NCI-H1092 (cell line): ENCODE measurements at places on chromosomes 4 and X.

GRCh38 chrX:117995378-117995777 is 121.2 kb downstream of the KLHL13 start:
- DNase-seq, result no peak

- DNase-seq, result no peak
These were observed 5.5 kb upstream of the PAK3 start for GRCh38 chrX:111090458-111090857.

DNA sequence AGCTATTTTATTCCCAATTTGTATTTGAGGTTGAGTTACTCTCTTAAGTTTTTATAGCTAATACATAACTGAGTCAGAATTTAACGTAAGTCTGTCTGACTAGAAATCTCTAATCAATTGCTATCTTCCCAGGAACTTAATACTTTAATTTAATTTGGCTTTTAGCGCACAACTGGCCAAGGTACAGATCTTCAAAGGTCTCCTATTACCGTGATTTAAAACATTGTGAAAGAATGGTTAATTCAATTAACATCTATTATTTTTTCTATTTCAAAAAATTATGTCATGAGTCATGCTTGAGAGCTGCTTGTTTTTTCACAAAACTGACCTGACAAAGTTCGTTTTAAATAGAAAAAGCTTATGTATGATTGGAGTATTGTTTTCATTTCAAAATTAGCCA is 22.0 kb upstream of the PLA2G12A start:
- DNase-seq, result no peak

- no peak for DNase-seq
These were observed 239.7 kb upstream of the AGA start for GRCh38 chr4:177681902-177682301.

- no peak for DNase-seq
These were observed 100.5 kb downstream of the NAA11 start for GRCh38 chr4:79225360-79225759.

DNA sequence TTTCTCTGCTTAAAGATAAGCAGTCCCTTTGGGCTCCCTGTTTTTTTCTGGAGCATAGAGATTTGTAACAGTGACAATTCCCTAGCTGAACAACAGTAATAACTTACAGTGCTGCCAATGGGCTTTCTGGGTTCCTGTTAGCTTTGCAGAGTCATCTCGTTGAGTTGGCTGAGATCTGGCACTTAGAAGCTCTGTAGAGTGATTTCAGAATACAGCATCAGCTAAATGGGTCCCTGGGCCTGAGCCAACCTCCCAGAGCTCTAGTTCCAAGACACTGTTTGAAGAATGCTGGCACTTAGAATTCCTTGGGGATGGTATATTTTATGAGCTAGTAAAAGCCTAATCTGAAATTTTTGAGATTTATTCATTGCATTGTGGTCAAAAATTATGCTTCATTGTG is 43.5 kb upstream of the SERTM2 start:
- no peak for DNase-seq

DNA sequence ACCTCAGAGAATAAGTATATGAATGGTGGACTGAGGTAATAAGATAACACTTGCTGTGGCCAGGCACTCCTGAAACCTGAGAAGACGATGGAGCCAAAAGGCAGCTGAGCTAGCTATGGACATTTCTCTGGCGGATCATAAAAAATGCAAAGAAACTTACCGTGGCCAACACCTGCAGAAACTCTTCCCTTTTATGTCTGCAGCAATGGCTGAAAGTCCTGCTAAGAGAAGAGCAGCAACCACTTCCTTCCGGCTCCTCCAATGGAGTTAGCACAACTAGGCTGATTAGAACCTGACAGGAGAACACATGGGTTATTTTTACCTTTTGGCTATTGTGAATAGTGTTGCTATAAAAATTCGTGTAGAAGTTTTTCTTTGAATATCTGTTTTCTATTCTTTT is 76.0 kb upstream of the MAGEB16 start:
- DNase-seq, result no peak

GRCh38 chr4:10063544-10064300 is 42.4 kb upstream of the SLC2A9 start:
- peak; percentile 42 for DNase-seq

GRCh38 chrX:19005909-19006308 is 22.0 kb upstream of the PHKA2 start:
- no peak for DNase-seq

DNA sequence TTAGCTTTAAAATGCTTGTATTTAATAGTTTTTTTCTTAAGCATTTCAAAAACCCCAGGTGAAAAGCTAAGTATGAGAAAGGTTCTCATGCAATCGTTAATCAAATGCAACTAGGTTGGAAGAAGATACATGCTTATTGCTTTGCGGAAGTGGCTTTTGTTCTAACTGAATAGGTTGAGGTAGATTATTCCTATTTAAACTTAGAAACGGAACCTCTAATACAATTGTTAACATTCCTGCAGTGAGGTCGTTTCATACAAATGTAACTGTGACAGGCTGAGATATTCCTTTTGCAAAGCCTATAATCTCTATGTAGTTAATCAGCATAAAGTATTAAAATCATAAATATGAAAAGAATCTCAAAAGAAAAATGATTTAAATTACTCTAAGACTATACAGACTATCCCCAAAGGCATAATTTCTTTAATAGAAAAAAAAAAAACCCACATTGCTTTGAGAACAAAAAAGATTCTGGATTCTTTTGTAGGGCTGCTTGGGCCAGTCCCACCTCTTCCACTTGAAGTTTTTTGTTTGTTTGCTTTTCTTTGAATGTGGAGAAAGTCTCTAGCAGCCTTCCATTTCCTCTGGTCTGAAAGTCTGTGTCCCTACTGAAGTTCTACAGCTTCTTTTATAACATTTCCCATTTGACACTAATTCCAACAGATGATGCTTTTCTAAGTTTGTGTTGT is 25.6 kb upstream of the SORBS2 start:
- no peak for DNase-seq

GRCh38 chr4:89056953-89057398 is at the start of gene FAM13A:
Gene FAM13A, minus strand, starts transcription at chr4:89057185. Its CDS starts 221 bp downstream, at chr4:89056964.
- peak; percentile 79 for DNase-seq

GRCh38 chr4:118398226-118399090 is 45.7 kb upstream of the PRSS12 start:
- no peak for DNase-seq

DNA sequence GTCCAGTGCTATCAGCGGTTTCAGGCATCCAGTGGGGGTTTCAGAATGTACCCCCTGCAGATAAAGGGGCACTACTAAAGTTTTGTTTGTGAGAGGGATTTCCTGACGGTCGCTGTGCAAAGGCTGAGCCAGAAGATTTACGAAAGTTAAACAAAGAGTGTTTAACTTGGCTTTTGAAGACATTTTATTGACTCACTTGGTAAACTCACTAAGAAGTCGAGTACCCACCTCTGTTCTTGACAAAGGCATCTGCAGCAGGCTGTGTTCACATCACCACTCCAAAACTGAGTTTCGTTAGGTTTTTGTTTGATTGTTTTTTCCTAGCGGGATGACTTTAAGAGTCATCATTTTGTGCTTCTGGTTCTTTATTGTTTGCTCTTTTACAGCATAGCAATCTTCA is 143.9 kb upstream of the TBL1X start:
- DNase-seq, result no peak

DNA sequence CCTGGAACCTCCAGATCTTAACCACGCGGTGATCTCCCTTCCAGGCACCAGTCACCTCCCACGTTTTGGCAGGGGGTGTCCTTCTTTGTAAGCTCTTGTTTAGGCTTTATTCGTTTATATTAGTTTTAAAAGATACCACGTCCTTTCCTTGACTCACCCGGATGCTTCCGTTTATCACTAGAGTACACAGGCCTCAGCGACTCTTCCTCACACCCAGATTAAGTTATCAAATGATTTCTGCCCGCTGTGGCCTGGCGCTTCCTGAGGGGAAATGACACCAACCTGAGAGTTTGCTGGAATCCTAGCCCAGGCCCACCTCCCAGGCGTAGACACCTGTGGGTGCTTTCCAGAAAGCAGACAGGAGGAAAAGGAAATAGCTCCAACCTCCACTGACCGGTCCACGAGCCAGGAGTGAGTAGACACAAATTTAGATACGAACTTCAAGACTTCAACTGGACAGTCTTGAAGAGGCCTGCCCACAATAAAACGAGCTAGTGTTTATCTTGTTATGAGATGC is 756 bp upstream of the ADAMTS3 start:
- DNase-seq, result no peak

- DNase-seq, result peak; percentile 3
These were observed 335.2 kb downstream of the ADAM29 start for GRCh38 chr4:175253184-175253902.

- DNase-seq, result no peak
These were observed 560.4 kb downstream of the ANKRD50 start for GRCh38 chr4:124152132-124152531.

GRCh38 chr4:11081006-11081405 is 347.7 kb downstream of the HS3ST1 start:
- DNase-seq, result no peak

- no peak for DNase-seq
These were observed 674 bp upstream of the IL15 start for GRCh38 chr4:141635736-141636081.

- no peak for DNase-seq
These were observed 5.0 kb downstream of the HPSE start for GRCh38 chr4:83329521-83330110.

- DNase-seq, result no peak
These were observed 261.2 kb upstream of the ANKRD50 start for GRCh38 chr4:124973716-124974115.

DNA sequence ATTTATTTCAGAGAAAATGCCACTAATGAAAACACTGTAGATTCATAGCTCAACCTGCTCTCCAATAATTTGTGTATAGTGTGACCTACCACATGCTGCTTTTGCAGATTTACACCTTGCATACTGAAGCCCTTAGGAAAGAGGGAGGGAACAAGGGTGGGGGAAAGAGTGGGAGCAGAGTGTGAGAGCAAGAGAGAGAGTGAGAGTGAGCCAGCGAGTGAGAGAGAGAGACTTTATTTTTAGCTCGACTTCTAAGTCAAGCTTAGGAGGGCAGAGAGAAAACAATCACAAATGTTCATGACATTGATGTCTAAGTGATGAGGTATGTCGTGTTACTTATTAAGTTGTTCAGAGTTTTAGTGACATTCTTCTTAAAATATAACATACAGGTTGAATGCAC is 112.5 kb upstream of the HAND2 start:
- DNase-seq, result no peak

DNA sequence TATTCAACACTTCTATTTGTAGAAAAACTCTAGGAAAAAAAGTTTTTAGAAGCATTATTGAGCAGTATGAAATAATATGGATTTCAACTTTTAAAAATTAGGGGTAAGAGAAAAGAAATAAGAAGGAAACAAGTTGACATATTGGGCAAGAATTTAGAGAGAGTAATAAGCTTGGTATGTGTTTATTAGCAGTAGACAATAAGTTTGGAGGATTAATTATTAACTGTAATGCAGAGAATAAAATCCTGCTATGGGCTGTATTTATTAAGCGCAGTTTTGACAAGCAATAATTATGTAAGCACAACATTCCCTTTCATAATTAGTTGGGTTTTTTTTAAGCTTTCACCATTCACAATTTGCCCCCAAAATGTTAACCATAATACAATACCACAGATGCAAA is 162.7 kb upstream of the SLC7A11 start:
- no peak for DNase-seq

DNA sequence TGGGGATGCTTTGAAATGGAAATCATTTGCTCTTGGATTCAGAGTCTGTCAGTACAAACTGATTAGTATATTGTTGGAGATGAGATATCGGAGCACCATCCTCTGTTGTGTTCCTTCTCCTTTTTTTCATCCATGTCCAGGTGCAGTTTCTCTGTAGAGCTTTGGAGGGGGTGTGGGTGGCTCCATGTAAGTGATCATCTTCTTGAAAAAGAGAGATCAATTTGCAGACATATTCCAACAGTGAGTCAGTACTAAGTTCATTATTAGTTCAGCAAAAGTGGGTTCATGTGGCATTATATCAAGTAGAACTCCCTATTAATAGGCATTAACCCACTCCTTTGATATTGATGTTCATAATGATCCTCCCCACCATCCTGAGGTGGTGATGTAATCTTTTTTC is 18.9 kb downstream of the FRAS1 start:
- no peak for DNase-seq

DNA sequence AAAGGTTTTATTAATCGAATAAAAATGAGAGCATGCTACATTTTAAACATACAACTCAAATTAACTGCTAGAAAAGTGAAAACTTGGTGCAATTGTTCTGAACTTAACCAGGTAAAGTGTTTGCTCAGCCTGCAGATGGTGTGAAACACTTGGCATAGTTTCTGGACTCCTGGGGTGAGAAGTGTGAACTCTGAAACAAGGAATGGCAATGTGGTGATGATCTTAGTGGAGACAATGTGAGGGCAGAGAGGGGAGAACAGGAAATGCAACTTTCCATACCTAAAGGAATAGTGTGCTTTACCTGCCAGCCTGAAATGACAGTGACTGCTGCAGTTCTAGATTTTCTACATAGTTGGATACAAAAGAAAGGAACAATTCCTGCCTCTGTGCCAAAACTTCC is 57.4 kb downstream of the CCSER1 start:
- DNase-seq, result no peak

DNA sequence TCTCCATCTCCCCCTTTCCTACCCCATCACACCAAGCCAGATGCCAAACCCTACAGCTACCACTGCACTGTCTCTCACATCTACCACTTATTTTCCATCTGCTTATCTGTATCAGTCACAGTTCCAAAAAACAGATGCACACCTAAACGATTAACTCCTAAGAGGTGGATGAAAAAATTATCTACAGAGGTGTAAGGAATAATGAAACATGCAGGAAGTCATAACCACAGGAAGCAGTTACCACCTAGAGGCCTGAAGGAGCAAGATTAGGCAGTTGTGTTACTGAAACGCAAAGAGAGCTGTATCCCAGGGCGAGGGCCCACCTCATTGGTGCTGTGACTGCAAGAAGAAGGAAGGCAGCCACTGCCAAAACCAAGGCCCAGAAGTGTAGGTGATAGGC is 87.8 kb upstream of the FAM241A start:
- DNase-seq, result no peak

DNA sequence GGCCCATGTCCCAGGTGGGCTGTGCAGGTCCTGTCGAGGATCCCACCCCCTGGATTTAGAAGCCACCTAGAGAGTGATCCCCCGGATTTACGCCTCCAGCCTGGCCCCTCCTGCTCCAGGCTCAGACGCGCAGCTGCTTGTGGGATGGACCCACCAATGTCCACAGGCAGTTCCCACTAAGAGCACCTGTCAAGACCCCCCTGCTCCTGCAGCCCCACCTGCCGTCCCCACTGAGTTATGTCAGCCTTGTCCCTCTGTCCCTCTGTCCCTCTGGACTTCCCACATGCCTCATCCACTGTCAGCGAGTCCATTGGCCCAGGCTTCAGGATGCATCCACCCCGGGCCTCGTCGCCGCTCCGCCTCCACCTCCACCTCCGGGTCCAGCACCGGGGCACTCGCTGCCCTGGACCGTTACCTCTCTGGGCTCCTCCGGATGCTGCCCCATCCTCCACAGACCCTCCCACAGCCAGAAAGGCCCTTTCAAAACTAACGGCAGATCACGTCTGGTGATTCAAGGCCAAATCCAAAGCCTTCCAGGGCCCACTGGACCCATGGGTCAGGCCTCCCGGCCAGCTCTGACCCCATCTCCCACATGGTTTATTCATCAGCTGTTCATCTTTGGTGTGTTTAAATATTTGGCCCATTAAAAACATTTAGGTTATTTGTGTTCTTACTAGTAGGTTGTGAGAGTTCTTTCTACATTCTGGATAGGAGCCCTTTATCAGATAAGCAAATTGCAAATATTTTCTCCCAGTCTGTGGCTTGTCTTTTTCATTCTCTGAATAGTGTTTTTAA is 28.3 kb downstream of the HTRA3 start:
- DNase-seq, result no peak
